ENCODE measurements at places on chromosomes 12 and 14.
A peak's percentile ranks its signal among the peaks of the same experiment; 100 is the strongest.

DNA sequence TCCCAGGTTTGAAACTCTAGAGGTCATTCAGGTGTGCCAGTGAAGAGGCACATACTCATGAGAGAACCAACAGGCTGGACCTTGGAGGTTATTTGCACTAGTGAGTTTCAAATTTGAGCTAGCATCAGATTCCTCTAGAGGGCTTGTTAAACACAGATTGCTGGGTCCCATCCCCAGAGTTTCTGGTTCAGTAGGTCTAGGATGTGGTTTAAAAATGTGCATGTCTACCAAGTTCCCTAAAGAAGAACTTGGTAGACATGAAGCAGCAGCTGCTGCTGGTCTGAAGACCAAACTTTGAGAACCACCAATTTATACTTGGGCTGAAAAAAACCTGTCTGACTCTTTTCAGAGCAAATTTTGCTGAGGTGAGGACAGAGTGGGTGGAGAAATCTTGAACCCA, 61.7 kb downstream of the SUSD6 start:
- no peak for DNase-seq

GRCh38 chr12:53510181-53510812, 3.0 kb upstream of the NPFF start:
- no peak for DNase-seq

GRCh38 chr12:48615681-48616080, 45.8 kb upstream of the LALBA start:
- no peak for DNase-seq

GRCh38 chr12:123744836-123745235, 17.3 kb upstream of the DNAH10 start:
- DNase-seq: no peak

GRCh38 chr12:2266666-2267620, 214.2 kb downstream of the CACNA1C start:
- DNase-seq: no peak

DNA sequence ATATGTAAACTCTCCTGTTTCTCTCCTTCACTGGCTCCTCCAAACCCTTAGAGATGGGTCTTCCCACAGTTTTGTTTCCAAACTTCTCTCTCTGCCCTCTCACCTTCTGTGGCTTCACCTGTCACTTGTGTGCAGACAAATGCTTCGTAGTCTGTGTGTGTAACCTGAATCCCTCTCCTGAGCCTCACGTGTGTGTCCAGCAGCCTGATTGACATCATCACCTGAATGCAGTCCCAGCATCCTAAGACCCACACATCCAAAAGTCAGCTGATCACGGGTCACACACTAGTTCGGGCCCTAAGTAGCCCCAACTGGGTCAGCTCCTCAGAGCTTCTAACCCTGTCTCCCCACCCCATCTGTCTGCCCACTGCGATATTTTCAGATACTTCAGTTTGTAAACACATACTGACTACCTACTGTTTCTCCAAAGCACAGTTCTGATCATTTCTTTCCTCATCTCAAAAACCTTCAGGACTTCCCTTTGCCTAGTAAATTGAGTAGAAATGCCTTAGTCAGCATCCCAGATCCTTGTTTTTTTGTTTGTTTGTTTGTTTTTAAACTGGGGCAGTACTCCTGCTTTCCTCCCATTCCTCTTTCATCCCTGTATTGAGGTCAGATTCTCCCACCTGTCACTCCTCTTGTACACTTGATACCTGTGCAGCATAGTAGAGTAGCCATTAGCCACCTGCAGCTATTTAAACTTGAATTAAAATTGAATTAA, 23.7 kb downstream of the FNTB start:
- no peak for DNase-seq

GRCh38 chr12:80353254-80353653, 90.8 kb upstream of the PTPRQ start:
- DNase-seq: no peak

DNA sequence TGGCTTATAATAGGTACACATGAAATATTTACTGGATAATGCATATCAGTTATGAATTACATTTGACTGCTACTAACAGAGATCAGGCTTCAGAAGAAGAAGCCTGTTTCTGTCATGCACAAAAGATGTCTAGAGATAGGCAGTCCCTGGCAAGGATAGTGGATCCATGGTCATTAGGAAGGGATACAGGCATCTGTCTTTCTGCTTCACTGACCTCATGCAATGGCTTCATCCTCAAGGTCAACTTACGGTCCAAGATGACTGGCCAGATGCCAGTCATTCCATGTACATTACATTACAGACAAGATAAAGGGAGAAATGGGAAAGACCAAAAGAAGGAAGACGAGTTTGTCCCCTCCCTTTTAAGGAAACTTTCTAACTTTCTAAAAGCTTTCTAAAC, 94.0 kb downstream of the NUAK1 start:
- DNase-seq: no peak

DNA sequence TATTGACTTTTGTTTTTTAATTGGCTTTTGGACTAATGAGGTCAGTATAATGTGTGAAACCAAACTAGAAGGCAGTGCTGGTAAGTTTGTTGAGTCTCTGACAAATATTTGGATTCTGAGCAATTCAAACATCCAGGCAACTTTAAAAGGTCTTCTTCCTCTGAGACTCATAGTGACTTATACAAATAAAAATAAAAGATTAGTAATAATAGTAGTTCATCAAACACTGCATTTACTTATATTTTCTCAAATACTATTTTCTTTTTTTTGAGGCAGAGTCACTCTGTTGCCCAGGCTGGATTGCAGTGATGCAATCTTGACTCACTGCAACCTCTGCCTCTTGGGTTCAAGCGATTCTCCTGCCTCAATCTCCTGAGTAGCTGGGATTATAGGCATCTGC, 337.9 kb downstream of the DAD1 start:
- DNase-seq: peak; percentile 16

- no peak for DNase-seq
Measured at GRCh38 chr12:95143621-95144205, 70.3 kb upstream of the NR2C1 start.

DNA sequence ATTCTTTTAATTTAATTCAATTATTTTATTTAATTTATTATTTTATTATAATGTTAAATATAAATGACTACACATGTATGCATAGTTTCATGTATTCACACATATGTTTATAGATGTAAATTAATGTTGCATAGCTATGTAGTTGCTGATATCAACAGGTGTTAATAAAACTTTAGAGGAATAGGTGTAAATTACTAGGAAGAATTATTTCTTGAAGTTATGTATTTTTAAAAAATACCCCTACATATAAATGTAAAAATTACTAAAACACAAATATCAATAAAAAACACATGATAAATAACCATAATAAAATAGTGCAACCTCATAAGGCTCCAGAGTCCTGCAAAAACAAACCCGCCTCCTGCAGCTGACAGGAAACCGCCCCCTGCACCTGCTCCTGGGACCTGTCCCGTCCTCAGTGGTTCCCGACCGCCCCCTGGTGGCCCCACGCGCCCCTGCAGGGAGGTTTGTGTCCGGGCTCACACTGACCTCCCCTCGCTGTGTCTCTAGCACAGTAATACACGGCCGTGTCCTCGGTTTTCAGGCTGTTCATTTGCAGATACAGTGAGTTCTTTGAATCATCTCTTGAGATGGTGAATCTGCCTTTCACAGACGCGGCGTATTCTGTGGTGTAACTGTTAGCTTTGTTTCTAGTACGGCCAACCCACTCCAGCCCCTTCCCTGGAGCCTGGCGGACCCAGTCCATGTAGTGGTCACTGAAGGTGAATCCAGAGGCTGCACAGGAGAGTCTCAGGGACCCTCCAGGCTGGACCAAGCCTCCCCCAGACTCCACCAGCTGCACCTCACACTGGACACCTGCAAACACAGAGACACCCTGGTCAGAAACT, 1264.0 kb downstream of the TMEM121 start:
- DNase-seq: no peak

GRCh38 chr12:89084751-89085150, 267.6 kb downstream of the DUSP6 start:
- peak; percentile 30 for DNase-seq

GRCh38 chr12:105214148-105214547, 21.8 kb downstream of the APPL2 start:
- peak; percentile 95 for DNase-seq

GRCh38 chr14:60789656-60790055, 55.1 kb downstream of the MNAT1 start:
- no peak for DNase-seq

DNA sequence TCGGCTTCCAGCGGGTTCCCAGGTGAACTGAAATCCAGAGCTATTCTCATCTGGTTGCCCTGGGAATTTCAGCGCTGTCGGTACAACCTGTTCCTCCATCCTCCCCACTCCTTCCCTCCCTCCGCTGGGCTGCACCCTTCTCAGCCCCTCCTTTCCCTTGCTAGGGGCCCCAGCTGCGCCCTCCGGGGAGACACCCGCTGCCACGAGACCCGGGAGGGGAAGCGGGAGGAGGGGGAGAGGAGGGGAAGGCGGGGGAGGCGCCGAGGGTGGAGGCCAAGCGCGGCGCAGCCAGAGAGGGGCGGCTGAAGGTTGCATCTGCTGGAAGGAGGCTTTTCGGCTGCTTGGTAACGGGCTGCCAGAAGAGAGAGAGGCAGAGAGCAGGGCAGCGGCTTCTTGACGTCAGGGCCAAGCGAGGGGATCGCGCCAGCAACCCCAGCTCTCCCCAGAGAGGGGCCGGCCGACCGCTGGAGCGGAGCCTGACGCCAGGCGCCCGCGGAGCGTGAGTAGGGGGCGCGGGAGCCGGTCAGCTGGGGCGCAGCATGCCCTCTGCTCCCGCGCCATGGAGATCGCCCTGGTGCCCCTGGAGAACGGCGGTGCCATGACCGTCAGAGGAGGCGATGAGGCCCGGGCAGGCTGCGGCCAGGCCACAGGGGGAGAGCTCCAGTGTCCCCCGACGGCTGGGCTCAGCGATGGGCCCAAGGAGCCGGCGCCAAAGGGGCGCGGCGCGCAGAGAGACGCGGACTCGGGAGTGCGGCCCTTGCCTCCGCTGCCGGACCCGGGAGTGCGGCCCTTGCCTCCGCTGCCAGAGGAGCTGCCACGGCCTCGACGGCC, at the start of gene KCNA5:
Gene KCNA5 (plus strand): TSS at position 291 of the 831 bp plus-strand sequence. CDS start 269 bp downstream, at position 560.
- no peak for DNase-seq

Measured in stromal cell of bone marrow (primary cell).